SJSA1 (cell line): ENCODE measurements at places on chromosomes 4 and X. TPM values are rescaled to one million over a fixed set of nuclear protein-coding genes. Genes with fewer than 3 reads are reported as not detected.

DNA sequence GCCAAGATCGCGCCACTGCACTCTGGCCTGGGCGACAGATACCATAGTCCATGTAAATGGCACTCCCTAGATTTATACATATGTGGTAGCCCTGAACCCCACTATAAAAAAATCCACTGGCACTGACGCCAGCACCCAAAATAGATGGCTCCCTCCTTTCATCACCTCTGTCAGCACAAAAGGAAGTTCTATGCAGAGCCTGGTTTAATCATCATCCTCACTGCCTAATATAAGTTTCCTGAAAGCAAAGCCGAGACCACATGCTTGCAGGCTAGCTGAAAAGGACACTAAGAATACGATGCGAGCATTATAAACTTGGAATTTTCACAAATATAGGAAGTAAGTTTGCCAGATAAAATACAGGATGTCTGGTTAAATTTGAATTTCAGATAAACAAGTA is 27.5 kb upstream of the DOCK11 start:
- H3K36me3 ChIP-seq: no peaks in the 10 kb centered on the region
- DNase-seq: no peak
- no peaks in the 10 kb centered on the region for H3K4me1 ChIP-seq
- no peak overlapping the region for H3K27ac ChIP-seq
- H3K4me3 ChIP-seq: no peak overlapping the region

- H3K27me3 ChIP-seq: no peaks in the 10 kb centered on the region
- peaks cover 35% of the 10 kb centered on the region for H3K36me3 ChIP-seq
- no peaks in the 10 kb centered on the region for H3K4me1 ChIP-seq
Observed at GRCh38 chr4:168434993-168435392, 45.3 kb downstream of the DDX60L start.

The DRD5 gene
- total RNA-seq: not detected in 2 replicates

DNA sequence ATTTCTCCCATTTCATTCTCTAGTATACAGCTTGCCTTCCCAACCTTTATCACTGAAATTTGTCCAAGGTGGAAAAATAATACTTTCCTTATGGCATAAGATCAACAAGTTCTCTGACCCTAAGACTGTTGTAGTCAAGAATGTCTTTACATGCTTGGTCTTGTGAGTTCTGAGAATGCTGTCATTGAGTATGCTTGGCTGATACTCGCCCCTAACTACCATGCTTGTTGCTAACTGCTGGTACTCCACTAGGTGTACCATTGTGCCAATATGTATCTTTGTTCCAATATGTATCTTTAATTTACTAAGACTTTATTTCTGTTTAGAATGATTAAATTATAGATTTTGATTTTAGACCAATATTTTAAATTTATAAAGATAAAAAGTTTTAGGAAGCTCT is 796.4 kb downstream of the PCDH7 start:
- no peaks in the 10 kb centered on the region for H3K36me3 ChIP-seq
- H3K4me3 ChIP-seq: no peak overlapping the region
- DNase-seq: no peak
- no peaks in the 10 kb centered on the region for H3K27me3 ChIP-seq
- H3K27ac ChIP-seq: no peak overlapping the region

The UBQLN2 gene
- total RNA-seq: 4.5 and 8.9 TPM in 2 replicates

The SMIM10L2A gene
- total RNA-seq: not detected in 2 replicates

DNA sequence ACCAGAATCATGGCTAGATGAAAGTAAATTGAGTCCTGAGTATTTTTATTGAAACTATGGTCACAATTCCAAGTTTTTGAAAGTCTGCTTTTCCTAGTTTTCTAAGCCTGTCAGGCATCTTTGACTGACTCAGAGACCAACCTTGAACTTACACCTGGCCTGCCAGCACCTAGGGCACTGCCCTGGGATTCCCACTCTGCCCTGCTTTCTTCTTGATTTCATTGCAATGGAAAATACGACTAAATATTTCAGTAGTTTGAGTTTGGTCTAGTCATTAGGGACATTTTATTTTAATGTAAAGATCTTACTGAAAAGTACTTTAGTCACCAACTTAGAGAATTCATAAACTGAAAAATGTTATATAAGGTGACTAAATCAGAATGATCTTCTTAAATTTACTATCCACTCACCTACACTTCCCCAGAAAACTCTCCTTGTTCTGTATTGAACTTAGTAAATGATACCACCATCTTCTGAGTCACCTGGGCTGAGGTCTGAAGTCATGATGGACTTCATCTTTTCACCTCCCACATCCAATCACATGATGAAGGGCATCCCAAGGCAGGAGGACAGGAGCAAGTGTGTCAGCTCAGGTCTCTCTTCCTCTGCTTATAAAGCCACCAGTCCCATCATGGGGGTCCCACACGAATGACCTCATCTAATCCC is 11.6 kb upstream of the PYURF start:
- H3K27ac ChIP-seq: peak overlapping the region; percentile 90
- no peak for DNase-seq
- no peak overlapping the region for H3K4me3 ChIP-seq
- H3K36me3 ChIP-seq: no peaks in the 10 kb centered on the region
